ENCODE measurements at places on chromosomes 6 and 20.

DNA sequence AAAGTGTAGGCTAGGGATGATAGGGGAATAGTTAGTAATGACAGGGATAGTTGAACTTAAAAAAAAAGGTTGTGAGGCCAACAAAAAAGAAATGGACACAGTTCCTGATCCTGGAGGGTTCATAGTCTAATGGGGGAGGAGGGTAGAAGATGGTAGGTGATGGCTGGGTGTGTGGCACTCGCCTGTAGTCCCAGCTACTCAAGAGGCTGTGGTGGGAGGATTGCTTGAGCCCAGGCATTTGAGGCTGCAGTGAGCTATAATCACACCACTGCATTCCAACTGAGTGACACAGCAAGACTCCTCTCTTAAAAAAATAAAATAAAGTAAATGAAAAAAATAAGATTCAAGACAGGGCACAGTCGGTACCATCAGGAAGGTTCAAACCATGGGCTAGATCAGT, 2.4 kb upstream of the MICB start:
- DNase-seq = no peak

- no peak for DNase-seq
These were observed 42.0 kb upstream of the LY86 start for GRCh38 chr6:6546318-6547109.

DNA sequence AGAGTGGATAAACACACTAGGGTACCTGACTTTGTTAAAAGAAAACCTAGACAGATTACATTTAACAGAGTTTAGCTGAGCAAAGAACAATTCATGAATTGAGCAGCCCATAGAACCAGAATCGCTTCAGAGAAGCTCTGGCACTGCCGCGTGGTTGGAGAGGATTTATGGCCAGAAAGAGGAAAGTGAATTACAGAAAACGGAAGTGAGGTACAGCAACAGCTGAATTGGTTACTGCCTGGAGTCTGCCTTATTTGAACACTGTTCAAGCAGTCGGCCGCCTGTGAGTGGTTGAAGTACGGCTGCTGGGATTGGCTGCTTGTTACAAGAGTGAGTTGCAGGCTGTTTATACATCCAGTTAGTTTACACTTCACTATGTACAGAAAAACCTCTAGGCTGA, 253.8 kb upstream of the CDYL start:
- DNase-seq = no peak

GRCh38 chr6:17469006-17469832, 75.8 kb downstream of the CAP2 start:
- no peak for DNase-seq

DNA sequence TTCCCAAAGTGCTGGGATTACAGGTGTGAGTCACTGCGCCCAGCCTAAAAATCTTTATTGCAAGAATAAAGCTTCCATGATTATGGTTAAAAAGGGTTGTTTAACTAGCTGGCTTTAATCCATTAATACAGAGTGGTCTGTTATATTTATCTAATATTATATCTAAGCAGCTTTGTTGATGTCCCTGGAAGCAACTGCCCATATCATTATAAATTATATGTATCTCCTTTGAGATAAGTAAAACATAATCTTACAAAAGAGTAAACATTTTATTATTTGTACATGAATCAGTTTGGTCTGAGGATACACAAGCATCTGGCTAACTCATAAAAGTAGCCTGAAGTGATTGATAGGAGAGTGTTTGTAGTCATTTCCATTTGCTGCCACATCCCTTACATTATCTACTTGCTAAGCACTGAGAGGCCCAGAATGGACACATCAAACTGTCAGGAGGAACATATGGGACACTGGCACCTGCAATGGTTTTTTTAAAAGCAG, 46.9 kb downstream of the TRAF3IP2 start:
- DNase-seq = no peak

DNA sequence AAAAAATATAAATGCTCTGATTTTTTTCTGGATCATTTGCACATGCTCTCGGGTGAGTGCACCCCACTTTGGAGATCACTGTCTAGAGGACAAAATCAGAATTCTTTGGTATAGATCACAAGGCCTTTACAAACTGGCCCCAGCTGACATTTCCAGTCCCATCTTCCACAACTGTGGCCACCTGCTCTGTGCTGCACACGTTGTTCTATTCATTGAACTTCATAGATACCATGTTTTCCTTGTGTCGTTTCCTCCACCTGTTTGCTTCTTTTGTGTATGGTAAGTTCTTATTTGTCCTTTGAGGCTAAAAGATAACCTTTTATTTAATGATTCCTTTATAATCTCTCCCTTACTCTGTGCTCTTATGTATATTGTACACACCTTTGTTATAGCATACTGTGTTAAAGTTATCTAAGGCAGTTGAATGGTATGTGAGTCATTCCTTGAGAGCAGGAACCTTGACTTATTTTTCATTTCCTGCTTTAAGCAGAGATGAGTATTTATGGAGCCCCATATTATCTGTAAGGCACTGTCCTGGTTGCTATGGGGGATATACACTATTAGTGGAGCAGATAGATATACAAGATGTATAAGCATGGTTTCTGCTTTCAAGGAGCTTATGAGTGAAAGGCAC, 12.0 kb upstream of the SLC17A5 start:
- no peak for DNase-seq

DNA sequence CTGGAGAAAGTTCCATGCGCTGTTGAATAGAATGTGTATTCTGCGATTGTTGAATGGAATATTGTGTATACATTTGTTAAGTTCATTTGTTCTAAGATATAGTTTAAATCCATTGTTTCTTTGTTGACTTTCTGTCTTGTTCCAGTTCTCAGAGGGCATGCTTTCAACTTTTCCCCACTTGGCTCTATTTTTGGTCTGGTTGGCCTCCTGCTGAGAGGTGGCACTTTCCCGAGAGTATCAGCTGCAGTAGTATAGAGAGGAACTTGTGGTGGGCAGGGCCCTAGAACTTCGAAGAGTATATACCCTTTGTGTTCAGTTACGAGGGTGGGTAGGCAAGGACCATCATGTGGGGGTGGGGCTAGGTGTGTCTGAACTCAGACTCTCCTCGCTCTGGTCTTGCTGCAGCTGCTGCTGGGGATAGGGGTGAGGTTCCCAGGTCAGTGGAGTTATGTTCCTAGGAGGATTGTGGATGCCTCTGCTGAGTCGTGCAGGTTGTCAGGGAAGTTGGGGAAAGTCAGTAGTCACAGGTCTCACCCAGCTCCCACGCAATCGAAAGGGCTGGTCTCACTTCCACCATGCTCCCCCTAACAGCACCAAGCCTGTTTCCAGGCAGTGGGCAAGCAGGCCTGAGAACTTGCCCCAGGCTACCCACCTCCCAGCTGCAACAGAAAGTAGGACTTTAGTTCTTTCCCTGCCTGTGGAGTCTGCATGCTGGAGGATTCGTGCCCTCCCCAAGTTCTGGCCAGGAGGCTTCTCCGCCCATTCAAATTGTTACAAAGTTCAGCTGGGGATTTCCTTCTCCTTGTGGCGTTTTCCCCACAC, 118.9 kb upstream of the SSTR4 start:
- DNase-seq = no peak

GRCh38 chr6:113805811-113806495, 51.2 kb upstream of the MARCKS start:
- DNase-seq = no peak

- DNase-seq = no peak
These were observed 35.3 kb downstream of the C6orf52 start for GRCh38 chr6:10658910-10659698.

GRCh38 chr6:16694781-16695578, 66.3 kb downstream of the ATXN1 start:
- no peak for DNase-seq

- DNase-seq = no peak
These were observed 16.1 kb downstream of the CDK19 start for GRCh38 chr6:110799189-110799588.

GRCh38 chr6:157265186-157265585, 58.1 kb downstream of the TMEM242 start:
- DNase-seq = no peak

GRCh38 chr6:21947731-21948386, 349.0 kb downstream of the PRL start:
- no peak for DNase-seq

DNA sequence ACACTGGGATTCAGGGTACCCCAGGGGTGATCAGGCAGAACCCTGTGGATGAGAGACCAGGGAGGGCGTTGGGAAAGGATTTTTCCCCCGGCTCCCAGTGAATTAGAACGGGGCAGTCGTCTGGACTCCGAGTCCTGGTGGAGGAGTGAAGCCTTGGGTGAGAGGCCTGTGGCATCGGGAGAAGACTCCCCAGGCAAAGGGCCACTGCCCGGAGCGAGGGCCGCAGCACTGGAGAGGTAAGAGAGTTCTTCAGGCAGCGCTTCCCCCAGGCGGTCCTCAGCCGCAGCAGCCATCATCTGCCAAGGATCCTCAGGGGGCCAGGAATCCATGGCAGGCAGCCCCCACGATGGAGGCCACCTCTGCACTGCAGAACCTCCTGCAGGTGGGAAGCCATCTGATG, 663 bp downstream of the C6orf15 start:
- DNase-seq = no peak

GRCh38 chr6:70413992-70414494, 735 bp downstream of the FAM135A start:
- DNase-seq = no peak

GRCh38 chr6:111192911-111193555, 105.7 kb downstream of the SLC16A10 start:
- no peak for DNase-seq

Measured in HepG2 (cell line).